ENCODE measurements at places on chromosomes 4 and X.

- DNase-seq = no peak
Observed at GRCh38 chr4:153676486-153676885, 7.6 kb upstream of the TLR2 start.

DNA sequence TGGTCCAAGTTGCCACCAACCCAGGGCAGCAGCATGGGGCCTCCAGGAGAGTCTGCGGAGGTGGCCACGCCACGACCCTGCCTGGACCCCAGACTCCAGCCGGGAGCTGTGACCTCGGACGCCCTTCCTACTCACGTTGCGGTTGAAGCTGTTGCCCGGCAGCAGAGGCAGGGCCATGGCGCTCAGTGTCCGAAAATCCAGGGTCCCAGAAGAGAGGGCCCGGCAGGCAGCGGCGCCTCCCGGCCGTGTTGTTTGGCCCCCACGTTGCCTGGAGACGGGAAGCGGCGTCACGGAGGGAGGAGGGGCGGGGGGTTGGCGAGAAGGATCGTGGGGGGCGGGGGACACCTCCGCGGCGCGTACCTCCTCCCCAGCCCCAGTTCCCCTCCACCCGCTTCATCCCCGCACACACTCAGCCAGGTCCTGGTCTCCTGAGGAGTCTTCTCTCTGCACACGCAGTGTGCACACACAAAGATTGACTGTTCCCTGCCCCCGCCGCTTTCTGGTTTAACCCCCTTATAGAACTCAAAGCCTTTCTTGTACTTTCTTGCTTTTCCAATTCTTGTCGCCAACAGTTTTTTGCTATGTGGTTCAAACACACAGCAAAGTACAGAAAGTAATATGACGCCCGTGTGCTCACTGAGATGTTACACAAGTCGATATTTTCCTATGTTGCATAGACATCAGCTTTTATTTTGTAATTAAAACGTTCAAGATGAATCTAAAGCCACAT lies at the start of gene EFHC2:
EFHC2 (minus strand) TSS at position 261 of the 730 bp plus-strand sequence; CDS start at position 177, 84 bp downstream.
- DNase-seq = peak; percentile 19

GRCh38 chr4:72893354-72894066 lies 176.0 kb downstream of the COX18 start:
- DNase-seq = no peak

DNA sequence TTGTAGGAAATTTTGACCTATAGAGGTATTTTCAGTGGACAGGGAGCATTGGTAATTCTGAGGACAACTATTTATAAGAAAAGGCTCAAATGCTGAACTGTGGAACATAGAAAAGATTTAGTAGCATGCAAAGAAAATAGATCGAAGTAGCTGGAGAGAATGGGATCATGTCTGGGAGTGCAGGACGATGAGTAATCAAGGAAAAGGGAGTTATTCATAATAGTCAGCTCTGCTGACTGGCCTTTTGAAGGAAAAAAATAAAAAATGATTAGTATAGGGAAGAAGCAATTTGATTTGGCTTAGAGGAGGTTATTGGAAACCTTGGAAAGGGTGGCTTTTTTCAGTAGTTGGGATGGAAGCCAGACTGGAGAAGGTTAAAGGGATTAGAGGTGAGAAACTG lies 22.9 kb upstream of the ANK2 start:
- DNase-seq = no peak

- no peak for DNase-seq
Observed at GRCh38 chr4:110586131-110586850, 36.6 kb downstream of the PITX2 start.

DNA sequence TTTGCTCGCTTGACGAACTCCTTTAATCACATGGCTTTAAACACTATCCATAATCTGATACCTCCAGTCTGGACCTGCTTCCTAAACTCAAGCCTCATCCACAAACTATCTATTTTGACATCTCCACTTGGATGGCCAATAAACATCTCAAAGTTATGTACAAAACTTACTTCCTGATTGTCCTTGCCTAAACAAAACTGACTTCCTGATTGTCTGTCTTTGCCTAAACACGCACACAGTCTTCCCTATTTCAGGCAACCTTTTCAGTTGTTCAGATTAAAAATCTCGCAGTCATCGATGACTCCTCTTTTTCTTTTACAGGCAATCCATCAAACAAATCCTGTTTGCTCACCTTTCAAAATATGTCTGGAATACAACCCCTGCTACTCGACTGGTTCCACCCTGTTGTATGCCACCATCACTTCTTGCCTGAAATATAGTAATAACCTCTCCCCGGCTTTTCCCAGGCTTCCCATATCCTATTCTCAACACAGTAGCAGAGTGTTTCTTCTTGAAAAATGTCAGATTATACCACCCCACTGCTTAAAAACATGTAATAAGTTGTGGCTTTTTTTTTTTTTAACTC lies 39.0 kb downstream of the ATOH1 start:
- no peak for DNase-seq

DNA sequence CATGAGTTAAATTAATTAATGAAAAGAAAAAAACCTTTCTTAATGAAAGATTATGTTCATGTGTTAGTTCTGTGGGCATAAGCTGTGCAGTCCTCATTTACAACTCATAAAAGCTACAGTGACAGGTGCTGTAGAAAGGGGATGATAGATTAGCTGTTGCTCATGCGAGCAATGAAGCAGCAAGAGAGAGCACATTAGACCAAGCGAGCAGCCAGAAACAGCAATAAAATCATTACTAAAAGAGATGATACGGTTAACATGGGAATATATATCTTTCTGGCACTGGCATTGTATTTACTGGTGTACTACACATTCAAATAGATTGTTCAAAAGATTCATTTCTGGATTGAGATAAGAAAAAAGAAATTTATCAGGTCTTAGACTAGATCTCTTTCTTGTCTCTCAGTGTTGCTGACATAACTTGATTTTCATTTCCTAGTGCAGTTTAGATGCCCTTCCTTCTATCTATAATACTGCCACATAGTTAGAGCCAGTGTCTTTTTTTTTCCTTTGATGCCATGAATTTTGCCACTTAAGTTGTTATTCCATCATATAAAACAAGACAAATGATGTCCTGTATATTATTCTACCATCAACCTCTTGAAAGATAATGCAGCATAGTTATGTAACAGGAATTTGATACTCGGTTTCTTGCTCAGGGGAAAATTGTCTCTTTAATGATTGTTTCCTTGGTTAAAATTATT lies 164.6 kb downstream of the BANK1 start:
- no peak for DNase-seq

GRCh38 chr4:16082426-16083240 lies 1.2 kb downstream of the PROM1 start:
- peak; percentile 9 for DNase-seq

DNA sequence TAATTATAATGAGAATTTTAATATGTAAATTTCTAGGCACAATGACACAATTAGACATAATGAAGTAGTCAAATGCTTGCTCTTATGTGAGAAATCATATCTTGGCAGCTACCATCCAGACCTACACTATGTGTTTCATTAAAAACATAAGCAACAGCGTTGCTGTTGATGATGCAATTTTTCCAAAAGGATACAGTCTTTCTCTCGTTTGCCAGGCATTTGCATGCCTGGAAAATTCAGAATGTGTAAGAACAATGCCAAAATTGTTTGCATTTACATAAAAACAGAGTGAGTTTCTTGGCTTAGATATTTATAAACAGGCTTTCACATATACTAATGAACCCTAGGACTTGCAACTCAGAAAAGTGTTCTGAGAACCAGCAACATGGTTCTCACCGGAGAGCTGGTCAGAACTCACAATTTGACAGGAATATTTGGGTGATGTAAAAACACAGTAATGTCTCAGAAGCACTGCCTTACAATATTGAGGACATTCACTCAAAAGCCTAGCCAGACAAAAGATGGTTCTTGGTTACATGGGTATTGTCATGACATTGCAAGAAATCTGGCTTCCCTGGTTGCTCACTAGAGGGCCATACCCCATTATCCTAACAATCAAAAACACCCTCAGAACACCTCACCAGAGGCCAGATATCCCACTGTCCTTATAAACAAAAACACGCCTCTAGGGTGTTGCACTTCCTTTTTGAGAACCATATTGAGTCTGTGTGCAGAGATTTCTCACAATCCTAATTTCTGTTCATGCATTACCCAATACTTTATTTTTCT lies 1029.0 kb upstream of the AGA start:
- no peak for DNase-seq

DNA sequence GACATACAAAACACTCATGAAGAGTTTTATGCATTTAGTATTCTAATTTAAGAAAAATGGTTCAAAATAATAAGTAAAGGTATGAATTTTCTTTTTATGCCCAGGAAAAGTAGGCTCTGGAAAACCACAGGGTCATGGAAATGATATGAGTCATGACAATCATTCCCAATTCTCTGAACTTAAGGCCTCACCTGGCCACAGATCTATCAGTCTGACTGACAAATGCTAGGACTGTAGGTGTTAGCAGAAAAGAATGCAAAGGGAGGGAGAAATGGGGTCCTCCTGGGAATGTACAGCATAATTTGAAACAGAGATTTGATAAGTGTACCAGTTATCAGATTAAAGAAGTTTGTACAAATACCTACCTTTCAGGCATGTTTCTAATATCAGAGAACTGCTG lies 270.5 kb upstream of the ARSJ start:
- no peak for DNase-seq

- no peak for DNase-seq
Observed at GRCh38 chr4:177322881-177323280, 13.2 kb downstream of the NEIL3 start.

DNA sequence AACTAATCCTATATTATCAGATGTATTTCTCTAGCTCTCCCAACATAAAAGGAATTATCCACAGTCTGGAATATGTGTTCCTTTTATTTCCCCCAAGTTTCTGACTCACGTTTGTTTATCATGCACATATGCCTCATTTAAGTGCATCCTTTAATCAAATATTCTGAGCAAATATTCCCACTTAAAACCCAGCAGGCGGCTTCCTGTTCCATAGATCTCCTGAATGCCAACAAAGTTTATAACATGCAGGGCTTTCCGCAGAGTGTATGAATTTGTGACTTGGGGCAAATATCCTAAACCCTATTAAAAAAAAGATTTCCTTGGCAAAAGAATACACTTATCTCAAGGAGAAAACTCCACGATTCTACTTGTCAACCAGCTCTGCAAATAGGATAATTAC lies 16.9 kb downstream of the GLRA2 start:
- DNase-seq = no peak

GRCh38 chr4:17817027-17817426 lies 6.2 kb downstream of the NCAPG start:
- DNase-seq = no peak

DNA sequence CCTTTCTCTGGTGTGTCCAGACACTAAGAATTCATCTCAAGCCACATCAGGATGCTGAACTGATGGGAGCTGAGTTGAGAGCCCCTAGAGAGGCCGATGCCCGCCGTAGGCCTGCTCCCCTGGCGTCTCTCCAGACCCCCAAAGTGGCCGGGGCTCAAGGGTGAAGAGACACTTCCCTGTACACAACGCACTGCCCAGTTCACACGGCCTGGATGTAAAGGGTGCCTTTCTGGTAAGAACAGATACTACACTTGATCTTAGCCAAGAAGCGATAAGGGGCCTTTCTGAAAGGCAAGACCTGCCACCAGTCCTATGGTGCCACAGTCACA lies 5.1 kb upstream of the TREX2 start:
- DNase-seq = no peak

GRCh38 chrX:136067966-136068365 lies 79.4 kb upstream of the FHL1 start:
- no peak for DNase-seq

- no peak for DNase-seq
Observed at GRCh38 chr4:140018931-140019618, 134.9 kb downstream of the MAML3 start.

- DNase-seq = no peak
Observed at GRCh38 chr4:3205995-3206394, 43.0 kb upstream of the MSANTD1 start.

DNA sequence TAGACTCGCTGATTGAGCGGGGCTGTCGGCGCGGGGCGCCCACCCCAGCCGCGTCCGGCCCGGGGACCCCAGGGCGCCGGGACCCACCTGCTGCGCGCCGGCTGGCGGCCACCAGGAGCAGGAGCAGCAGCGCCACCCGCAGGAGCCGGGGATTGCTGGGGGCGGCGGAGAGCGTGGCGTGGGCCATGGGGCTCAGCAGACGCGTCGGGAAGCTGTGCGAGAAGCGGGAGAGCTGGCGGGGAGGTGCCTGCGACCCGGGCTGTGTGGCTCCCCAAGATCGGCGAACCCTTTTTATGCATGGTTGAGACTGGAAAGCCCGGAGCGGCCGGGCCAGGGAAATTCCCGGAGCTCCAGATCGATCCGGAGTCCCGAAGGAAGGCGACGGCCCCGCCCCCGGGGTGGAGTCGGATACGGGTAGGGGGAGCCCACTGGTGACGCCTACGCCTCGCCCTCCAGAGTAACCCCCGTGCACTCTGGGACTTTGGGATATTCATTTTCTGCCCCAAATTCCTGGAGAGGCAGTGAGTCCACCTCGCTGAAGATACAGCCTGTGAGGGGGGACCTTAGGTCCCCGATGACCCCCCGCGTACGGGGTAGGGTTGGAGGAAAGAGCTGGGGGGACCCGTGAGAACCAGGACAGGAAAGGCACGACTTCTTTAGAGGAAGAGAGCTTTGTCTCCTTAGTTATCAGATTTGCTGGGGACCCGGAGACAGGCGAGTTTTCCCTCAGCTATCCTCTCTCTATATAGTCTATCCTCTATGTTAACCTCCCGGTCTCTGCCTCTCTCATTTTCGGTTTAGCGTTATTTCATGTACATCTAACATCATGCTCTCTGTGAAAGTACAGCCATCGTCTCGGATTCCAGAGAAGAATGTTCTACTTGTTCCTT lies at the start of gene CXCL3:
CXCL3 (minus strand) TSS at position 265 of the 890 bp plus-strand sequence; CDS start at position 187, 78 bp downstream.
- no peak for DNase-seq

GRCh38 chrX:41522081-41522480 lies 74.9 kb downstream of the NYX start:
- no peak for DNase-seq

DNA sequence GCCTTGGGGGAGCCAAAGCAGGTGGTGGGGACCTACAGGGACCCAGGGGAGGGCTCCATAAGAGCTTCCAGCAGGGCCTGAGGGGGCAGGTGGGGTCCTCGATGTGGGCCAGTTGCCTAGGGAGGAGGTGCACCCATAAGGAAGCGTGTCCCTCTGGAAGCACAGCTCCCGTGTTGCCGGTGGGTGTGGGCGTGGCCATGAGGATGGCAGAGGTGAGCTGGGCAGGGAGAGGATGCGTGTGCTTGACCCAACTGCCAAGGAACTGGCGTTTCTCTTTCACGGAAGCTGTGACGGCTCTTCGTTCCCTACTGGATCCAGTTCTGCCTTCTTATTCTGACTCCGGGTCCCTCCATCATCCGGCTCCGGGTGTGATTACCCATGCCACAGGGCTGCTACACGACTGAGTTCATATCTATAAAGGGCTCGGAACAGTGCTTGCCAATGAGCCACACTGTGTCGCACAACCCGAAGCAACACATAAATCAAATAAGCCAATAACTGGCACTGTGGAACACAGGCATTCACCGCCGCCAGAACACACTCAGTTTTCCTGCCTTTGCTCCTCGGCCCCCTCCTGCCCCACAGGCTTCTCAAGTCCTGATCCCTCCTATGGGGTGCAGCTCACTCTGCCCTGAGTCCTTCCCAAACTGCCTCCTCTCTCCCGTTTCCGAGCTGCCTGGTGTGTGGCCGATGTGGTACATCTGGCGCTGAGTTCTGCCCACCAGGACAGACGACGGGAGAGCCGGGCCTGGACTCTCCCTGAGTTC lies 35.5 kb downstream of the RNF212 start:
- DNase-seq = no peak

- DNase-seq = no peak
Observed at GRCh38 chr4:77564231-77564630, 41.4 kb upstream of the CXCL13 start.
